ENCODE measurements at places on chromosomes 13 and 19.

DNA sequence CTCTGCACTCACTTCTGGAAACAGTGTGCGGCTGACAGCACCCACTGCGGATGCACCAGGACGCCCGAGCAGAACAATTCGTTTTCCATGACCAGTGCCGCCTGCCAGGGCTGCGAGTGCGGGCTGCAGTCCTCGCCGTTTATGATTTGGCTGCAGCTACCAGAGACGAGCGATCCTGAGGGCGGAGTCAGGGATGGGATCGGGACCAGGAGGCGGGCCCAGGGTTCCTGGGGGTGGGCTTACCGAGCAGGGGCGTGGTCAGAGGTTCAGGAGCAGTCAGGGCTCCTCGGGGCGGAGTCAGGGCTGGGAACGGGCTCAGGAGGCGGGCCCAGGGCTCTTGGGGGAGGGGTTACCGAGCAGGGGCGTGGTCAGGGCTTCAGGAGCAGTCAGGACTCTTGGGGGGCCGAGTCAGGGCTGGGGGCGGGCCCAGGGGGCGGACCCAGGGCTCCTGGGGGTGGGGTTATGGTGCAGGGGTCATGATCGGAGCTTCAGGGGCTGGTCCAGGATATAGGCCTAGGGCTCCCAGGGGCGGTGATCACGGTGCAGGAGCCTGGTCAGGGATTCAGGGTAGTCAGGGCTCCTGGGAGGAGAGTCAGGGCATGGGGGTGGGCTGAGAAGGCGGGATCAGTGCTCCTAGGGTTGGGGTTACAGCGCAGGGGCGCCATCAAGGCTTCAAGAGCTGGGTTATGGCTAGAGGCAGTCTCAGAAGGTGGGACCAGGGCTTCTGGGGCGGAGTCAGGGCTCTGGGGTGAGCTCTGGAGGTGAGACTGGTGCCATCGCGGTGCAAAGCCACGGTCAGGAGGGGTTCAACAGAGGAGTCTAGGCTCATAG lies 1.7 kb downstream of the KLK4 start:
- no peak for DNase-seq

- no peak for DNase-seq
These were observed 53.2 kb downstream of the PEX11G start for GRCh38 chr19:7435586-7435985.

GRCh38 chr19:4556597-4557127 lies 2.8 kb downstream of the SEMA6B start:
- DNase-seq, result no peak

DNA sequence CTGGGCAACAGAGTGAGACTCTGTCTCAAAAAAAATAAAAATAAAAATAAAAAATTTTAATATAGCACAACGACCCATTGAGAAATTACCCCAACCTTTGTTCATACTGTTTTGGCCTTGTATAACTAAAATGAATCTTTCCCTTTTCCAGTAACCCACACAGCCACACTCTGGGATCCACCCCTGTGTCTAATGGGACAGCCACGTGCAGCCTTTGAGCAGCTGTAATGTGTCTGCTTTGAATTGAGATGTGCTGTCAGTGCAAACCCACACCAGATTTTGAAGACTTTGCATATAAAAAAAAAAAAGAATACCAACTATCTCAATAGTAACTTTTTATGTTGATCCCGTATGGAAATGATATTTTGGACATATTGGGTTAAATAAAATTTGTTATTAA lies 112.7 kb upstream of the UBL3 start:
- DNase-seq, result no peak

- no peak for DNase-seq
These were observed 927 bp downstream of the LPAR6 start for GRCh38 chr13:48411841-48412531.

- DNase-seq, result no peak
These were observed 26.4 kb upstream of the IGFL1 start for GRCh38 chr19:46202872-46203860.

- no peak for DNase-seq
These were observed 8.2 kb downstream of the CAPN12 start for GRCh38 chr19:38736036-38736412.

GRCh38 chr13:77429320-77430142 lies 102.6 kb upstream of the MYCBP2 start:
- DNase-seq, result no peak

DNA sequence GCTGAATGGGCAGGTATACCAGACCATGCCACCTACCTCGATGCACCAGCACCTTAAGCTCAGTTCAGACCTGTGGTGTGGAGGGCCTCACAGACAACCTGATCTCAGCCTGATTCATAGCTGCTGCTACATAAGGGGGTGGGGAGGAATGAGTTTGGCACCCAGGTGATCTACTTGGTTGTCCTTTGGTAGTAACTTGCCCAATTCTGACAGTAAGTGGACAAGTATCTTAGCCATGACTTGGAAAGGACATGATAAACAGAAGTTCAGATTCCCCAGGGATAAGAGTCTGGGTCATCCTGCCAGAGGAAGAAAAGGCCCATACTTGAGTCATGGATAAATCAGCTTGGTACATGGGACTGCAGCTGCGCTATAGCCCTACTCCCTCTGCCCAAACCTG lies 28.4 kb upstream of the SOHLH2 start:
- no peak for DNase-seq

- no peak for DNase-seq
These were observed 38.5 kb upstream of the FGF14 start for GRCh38 chr13:102440259-102440936.

DNA sequence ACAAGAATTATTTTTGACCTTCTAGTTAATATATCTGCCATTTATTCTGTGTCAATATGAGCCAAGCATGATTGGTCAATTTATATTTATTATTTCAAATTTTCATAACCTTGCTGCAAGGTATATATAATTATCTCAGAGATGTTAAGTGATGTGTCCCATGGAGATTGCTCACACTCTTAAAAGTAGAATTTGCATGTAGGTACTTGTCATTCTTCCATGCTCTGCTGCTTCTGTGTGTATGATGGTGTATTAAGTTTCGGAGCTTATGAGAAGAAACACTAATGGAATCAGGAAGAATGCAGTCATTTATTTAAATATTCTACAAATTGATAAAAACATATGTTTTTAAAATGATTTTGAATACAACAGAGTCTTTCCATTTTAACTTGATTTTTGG lies 586.8 kb upstream of the MIR17HG start:
- DNase-seq, result no peak

- peak; percentile 18 for DNase-seq
These were observed 9.0 kb downstream of the BLOC1S3 start for GRCh38 chr19:45187421-45188100.

GRCh38 chr13:52173373-52173772 lies 14.0 kb upstream of the NEK3 start:
- no peak for DNase-seq

- DNase-seq, result no peak
These were observed 44.3 kb downstream of the BBC3 start for GRCh38 chr19:47186446-47187334.

DNA sequence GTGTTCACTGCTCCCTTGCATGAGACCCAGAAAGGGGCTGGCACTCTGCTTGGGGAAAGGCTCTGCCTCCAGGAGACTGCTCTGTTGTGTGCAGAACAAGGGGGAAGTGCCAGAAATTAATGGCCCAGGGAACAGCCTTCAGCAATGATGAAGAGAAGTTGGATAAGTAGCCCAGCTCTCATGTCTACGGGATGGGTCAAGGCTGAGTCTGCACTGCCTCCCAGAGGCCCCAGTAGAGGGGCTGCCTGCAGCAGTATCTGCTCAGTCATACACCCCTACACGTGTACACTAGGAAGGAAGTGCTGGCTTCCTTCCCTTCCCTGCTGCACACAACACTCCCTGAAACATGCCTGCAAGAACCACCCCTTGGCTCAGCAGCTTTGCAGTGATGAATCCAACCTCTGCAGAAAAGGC lies 54.6 kb upstream of the URI1 start:
- no peak for DNase-seq

- DNase-seq, result no peak
These were observed 2.0 kb downstream of the PLAUR start for GRCh38 chr19:43667876-43668405.

DNA sequence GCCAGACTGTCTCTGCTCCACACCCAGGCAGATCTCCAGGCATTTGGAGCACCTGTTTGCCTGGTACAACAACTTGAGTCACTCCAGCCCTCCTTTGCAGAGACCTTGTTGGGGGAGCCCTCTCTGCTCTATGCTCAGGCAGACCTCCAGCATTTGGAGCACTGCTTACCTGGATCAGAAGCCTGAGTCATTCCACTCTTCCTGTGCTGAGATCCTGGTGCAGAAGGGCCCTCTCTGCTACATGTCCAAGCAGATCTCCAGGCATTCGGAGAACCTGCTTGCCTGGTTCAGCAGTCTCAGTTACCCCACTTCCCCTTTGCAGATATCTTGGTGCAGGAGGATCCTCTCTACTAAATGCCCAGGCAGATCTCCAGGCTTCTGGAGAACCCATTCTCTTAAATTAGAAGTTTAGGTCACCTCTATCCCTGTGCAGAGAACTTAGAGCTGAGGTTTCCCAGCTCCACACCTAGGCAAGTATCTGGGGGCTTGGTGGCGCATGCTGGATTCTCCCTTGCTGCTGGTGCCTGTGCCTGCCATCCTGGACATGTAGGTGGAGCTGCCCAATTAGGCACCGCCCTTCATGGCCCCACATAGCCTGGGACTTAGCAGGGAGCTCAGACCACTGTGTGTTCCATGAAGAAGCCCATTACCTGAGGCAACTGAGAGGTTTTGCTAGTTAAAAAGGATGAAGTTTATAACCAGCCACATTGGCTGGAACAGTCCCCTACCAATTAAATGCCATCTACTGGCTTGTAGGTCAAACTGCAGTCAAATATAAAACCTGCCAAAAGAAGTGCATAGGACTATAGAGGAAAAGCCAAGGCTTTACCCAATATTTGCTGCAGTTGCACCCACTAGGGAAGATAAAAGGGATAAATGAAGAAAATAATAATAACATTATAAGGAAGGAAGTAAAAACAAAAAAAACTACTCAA lies 97.6 kb upstream of the SLITRK6 start:
- no peak for DNase-seq

DNA sequence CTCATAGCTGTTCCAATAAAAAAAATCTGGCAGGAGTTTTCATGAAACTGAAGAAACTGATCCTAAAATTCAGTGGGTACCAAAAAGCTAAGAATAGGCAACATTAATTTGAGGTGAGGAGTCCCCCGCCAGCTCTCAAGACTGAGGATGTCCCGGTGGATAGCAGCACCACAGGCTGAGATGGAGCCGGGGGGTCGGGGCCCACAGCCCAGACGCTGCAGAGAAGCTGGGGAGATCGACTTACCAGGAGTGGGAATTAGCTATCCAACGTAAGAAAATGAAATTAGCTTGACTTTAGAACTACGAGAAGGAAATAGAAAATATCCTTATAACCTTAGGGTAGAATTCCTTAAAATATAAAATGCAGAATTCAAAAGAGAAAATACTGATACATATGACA lies 23.2 kb upstream of the DCUN1D2 start:
- no peak for DNase-seq

DNA sequence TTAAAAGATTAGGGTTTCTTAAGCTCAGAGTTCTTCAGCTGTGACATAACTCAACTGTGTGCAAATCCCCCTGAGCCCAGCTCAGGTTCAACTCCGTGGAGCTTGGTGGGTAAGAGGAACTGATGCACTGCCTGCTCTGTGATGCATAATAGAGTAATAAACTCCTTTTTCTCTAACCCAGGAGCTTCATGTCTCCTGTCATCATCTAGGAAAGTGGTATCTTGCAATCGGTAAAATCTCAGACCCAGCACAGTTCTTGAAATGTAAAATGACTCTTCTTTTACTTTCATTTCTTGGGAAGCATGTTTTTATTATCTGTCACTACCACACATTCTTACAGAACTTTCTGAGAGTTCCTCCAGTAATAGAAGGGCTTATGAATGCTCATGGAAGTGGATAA lies 123.8 kb upstream of the PCDH9 start:
- DNase-seq, result no peak

DNA sequence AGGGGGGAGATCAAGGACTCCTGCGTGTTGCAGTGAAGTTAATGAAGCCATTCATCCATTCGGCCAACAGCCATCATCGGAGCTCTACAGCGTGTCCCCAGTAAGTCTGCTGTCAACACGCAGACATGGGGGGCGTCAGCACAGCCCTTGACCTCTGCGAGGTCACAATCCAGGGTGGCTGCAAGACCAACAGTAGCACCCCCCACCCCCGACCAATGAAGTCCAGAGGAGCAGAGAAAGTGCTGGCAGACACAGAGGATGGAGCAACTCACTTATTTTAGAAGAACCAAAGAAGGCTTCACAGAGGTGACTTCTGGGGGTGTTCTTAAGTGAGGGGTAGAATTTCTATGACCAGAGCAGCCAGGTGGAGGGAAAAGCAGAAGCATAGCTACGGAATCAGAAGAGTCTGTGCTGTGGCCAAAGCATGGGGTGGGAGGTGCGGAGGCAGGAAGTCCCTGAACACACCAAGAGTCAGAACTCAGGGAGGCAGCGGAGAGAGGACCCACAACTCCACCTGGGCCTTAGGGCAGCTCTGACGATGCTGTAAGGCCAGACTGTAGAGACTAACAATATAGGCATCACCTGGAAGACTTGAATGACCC lies 185.4 kb downstream of the FOXO1 start:
- no peak for DNase-seq

DNA sequence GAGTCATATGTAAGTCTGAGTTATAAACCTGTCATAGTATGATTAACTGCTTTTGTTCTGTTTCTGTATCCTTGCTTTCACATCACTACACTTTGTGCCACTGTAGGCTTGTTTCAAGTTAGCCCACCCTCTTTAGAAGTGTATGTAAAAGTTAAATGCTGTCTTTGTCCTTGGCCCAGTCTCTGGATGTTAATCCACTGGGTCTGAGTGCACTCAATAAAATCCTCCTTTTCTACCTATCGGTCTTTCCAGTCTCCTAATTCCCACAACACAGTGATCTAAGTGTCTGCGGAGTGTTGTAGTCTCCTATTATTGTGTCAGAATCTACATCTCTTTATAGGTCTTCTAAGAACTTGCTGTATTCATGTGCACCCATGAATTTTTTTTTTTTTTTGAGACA lies 14.1 kb downstream of the ZNF429 start:
- no peak for DNase-seq

DNA sequence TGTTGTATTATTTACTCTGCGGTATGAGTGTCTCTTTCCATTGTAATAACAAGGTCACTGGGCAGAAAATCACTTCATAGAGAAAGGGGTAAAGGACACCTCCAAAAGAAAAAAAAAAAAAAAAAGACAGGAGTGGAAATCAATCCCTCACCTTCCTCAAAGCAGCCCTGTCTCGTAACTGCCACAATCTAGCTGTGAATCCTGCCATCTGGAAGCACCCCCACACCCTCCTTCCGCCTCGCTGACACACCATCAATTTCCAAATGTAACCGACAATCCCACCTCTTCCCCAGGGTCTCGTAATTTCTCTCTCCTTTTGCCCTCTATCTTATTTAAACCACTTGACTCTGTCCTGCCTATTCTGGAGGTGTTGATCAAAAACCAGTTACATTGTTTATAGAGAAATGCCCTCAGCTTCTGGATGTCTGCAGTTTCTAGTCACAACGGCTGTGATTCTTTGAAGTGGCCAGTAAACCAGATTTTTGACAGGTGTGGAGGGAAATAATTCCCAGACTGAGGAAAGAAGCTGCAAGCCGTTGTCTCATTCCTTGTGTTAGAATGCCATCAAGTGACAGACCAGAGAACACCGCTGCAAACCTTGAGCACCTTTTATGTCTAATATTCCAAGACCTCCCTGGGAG lies 9.1 kb upstream of the POP4 start:
- DNase-seq, result peak; percentile 64

GRCh38 chr13:98989469-98990235 lies 11.8 kb upstream of the DOCK9 start:
- no peak for DNase-seq

Data from NCI-H1092 treated with DMSO at 0.1 percent for 48 hours (cell line).